ENCODE measurements at places on chromosomes 1 and 21.

- no peak for DNase-seq
These were observed 2.9 kb upstream of the C1orf105 start for GRCh38 chr1:172417557-172417956.

- no peak for DNase-seq
These were observed 24.7 kb downstream of the MFSD2A start for GRCh38 chr1:39979654-39980053.

DNA sequence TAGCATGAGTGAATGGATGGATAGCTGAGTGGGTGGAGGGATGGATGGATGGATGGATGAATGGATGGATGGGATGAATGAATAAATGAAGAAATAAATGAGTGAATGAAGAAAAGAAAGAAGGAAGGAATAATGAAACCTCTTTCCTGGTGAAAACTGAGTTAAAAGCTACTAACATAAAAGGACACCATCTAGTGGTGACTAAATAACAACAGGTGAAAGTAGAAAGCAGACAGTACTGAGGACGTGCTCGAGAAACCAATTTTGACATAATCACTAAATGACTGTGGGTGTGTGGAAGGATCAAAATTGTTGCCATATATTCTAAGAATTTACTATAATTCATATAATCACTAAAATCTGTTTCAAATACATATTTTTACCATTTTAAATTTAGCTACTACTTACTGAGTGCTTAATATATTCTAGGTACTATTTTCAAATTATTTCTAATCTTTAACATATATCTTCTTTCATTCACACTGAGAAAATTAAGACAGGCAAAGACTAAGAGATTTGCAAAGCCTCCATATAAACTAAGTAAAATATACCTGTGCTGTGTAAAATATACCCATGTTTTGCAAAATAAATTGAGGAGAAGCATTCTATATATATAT, 522.9 kb downstream of the LRRIQ3 start:
- peak; percentile 10 for DNase-seq

- peak; percentile 62 for DNase-seq
These were observed 51.1 kb upstream of the EDEM3 start for GRCh38 chr1:184805667-184806295.

DNA sequence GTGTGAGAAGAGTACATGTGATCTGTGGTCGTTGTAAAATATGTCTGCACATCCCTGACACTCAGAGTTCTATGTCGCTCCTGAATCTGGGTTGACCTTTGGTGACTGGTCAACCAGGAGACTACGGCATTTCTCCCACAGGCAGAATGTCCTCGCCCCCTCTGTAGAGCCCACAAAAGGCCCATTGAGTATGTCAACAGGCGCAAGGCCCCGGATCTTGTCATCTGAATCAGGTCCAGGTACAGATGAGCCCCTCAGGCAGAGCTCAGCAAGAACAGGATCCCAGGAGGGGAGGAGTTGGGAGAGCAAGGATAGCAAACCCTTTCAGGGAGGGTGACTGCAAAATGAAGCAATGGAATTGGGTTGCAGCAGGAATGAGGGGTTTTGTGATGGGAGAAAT, 126.5 kb downstream of the MATN1 start:
- DNase-seq = no peak

GRCh38 chr1:247347477-247348222, 16.0 kb upstream of the ZNF496 start:
- DNase-seq = no peak

Data from SHP77 treated with DMSO at 0.1 percent for 48 hours (cell line).